ENCODE measurements at places on chromosomes 7 and 10. TPM values are rescaled to one million over a fixed set of nuclear protein-coding genes. Genes with fewer than 3 reads are reported as not detected.
A peak's percentile ranks its signal among the peaks of the same experiment; 100 is the strongest.

The GSTO2 gene
- 5.7 TPM for total RNA-seq

The PLXDC2 gene
- total RNA-seq, result 12.1 TPM

The PTPRZ1 gene
- total RNA-seq, result 31.6 TPM

The TMEM213 gene
- not detected for total RNA-seq

DNA sequence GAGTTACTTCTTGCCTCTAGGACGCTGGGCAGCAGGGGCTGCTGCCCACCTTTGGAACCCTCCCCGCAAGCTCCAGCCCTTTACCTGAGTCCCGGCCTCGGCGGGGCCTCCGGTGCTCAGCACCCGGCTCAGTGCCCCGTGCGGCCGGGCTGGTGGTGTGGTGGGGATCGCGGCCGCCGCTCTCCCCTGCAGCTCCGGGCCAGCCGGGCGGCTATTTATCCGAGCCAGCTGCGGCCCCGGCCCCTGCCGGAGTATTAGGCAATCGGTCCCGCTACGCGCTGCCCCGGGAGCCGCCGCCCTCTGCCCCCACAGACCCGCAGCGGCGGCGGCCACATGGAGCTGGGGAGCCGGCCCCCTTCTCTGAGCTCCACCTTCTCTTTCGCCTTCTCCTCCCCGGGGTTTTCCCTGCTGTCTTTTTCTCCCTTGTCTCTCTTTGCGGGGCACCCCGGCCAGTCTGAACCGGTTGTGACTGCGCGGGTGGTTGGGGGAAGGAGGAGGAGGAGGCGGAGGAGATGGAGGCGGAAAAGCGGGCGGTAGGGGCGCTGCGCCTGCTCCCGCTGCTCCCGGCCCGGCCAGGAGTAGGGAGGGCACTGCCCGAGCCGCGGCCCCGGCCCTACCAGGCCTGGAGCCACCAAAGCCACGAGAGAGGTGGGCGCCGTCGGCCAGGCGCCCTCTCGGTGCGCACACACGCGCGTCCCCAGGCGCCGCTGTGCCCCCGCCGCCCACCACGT lies at the start of gene SLC16A9:
TSS of gene SLC16A9 (minus strand) at position 456 of the 731 bp plus-strand sequence. CDS start 25,559 bp downstream, outside the sequence.
- H3K36me3 ChIP-seq, result no peaks in the 10 kb centered on the region
- DNase-seq, result peak; percentile 91
- no peaks in the 10 kb centered on the region for H3K27me3 ChIP-seq
- H3K4me3 ChIP-seq, result peak within 1 kb of the TSS; percentile 56
- H3K4me1 ChIP-seq, result peaks cover 18% of the 10 kb centered on the region

GRCh38 chr7:120272701-120273475 lies at the start of gene KCND2:
Gene KCND2 (plus strand): TSS chr7:120273175.
- no peak within 1 kb of the TSS for H3K27ac ChIP-seq
- DNase-seq, result peak; percentile 44
- H3K27me3 ChIP-seq, result peaks cover 14% of the 10 kb centered on the region
- peaks cover 17% of the 10 kb centered on the region for H3K4me1 ChIP-seq

DNA sequence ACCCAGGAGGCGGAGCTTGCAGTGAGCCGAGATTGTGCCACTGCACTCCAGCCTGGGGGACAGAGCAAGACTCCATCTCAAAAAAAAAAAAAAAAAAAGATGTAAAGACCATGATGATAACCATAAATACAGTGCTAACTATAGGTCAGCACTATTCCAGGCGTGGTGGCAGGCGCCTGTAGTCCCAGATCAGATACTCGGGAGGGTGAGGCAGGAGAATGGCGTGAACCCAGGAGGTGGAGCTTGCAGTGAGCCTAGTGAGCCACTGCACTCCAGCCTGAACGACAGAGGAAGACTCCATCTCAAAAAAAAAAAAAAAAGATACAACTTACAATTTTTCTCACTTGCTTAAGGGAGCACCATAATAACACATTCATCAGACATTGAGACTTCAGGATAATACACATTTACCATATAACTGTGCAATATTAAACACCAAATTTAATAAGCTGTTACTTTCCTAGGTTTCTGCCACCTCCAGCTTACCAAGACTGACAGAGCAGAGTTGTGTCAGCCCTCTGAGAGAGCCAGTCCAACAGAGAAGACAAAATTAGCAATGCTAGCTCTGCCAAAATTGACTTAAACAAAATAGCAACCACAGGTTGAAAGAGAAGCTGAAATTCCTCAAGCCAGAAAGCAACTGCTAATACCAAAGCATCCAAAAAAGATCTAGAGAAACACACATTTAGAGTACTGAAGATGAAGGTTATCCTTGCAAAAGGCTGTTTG lies 8.2 kb downstream of the DNA2 start:
- no peaks in the 10 kb centered on the region for H3K4me1 ChIP-seq
- H3K27me3 ChIP-seq, result no peaks in the 10 kb centered on the region
- H3K27ac ChIP-seq, result no peak overlapping the region
- no peak overlapping the region for H3K4me3 ChIP-seq
- no peak for DNase-seq
- H3K36me3 ChIP-seq, result no peaks in the 10 kb centered on the region

- peak; percentile 12 for DNase-seq
- no peaks in the 10 kb centered on the region for H3K36me3 ChIP-seq
- no peaks in the 10 kb centered on the region for H3K27me3 ChIP-seq
- H3K27ac ChIP-seq, result no peak overlapping the region
- no peaks in the 10 kb centered on the region for H3K4me1 ChIP-seq
- H3K4me3 ChIP-seq, result no peak overlapping the region
Measured at GRCh38 chr7:42978496-42978895, 46.3 kb downstream of the MRPL32 start.

- peak; percentile 78 for DNase-seq
- peaks cover 72% of the 10 kb centered on the region for H3K4me1 ChIP-seq
- H3K27ac ChIP-seq, result peak overlapping the region; percentile 98
- H3K36me3 ChIP-seq, result peaks cover 17% of the 10 kb centered on the region
- H3K4me3 ChIP-seq, result peak overlapping the region; percentile 69
Measured at GRCh38 chr7:1533547-1534329, 3.2 kb downstream of the MAFK start.

- H3K4me1 ChIP-seq, result no peaks in the 10 kb centered on the region
- no peak overlapping the region for H3K27ac ChIP-seq
- H3K36me3 ChIP-seq, result no peaks in the 10 kb centered on the region
- no peak overlapping the region for H3K4me3 ChIP-seq
Measured at GRCh38 chr7:45663167-45663921, 89.2 kb downstream of the ADCY1 start.

GRCh38 chr7:2662273-2663120 lies 25.5 kb upstream of the AMZ1 start:
- H3K4me1 ChIP-seq, result peaks cover 28% of the 10 kb centered on the region
- no peak overlapping the region for H3K27ac ChIP-seq
- peaks cover 39% of the 10 kb centered on the region for H3K36me3 ChIP-seq
- H3K4me3 ChIP-seq, result no peak overlapping the region

DNA sequence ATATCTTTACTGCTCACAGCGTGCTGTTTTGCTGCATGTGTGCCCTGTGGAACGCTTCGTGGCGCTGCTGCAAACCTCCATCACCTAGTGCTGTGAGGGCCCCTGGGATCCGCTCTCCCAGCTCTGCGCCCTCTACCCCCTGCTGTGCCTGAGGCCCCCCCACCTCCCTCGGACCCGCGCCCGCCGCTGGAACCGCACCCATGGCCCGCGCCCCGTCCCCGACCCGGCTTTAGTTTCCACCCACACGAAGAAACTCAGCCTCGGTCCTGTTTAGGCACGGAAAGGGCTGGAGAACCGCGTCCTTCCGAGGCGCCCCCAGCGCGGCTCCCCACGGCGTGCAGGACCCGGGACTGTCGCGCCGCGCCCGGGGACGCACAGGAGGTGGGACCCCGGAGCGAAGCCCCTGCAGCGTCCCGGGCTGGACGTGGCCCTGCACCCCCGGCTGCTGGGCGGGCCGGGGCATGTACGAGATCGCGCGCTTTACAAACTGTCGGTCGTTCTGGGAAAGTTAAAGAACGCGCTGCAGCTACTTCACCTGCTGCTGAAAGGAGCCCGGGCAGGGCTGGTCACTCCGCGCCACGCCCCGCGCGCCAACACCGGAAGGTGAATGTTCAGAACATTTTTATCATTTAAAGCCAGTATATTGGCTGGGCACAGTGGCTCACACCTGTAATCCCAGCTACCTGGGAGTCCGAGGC lies 54.3 kb downstream of the BMS1 start:
- H3K4me3 ChIP-seq, result peak overlapping the region; percentile 31
- peaks cover 7% of the 10 kb centered on the region for H3K36me3 ChIP-seq
- peaks cover 7% of the 10 kb centered on the region for H3K4me1 ChIP-seq
- no peaks in the 10 kb centered on the region for H3K27me3 ChIP-seq

GRCh38 chr10:122286867-122287266 lies 15.8 kb downstream of the BTBD16 start:
- H3K4me1 ChIP-seq, result no peaks in the 10 kb centered on the region
- no peak for DNase-seq
- H3K4me3 ChIP-seq, result no peak overlapping the region
- no peaks in the 10 kb centered on the region for H3K27me3 ChIP-seq

GRCh38 chr7:151628846-151629604 lies 109.3 kb upstream of the RHEB start:
- peaks cover 18% of the 10 kb centered on the region for H3K4me1 ChIP-seq
- H3K27ac ChIP-seq, result no peak overlapping the region
- H3K36me3 ChIP-seq, result no peaks in the 10 kb centered on the region
- no peak for DNase-seq

- H3K36me3 ChIP-seq, result no peaks in the 10 kb centered on the region
- H3K4me3 ChIP-seq, result no peak overlapping the region
- H3K4me1 ChIP-seq, result no peaks in the 10 kb centered on the region
- no peak for DNase-seq
Measured at GRCh38 chr10:124288486-124288885, 130.2 kb downstream of the OAT start.

DNA sequence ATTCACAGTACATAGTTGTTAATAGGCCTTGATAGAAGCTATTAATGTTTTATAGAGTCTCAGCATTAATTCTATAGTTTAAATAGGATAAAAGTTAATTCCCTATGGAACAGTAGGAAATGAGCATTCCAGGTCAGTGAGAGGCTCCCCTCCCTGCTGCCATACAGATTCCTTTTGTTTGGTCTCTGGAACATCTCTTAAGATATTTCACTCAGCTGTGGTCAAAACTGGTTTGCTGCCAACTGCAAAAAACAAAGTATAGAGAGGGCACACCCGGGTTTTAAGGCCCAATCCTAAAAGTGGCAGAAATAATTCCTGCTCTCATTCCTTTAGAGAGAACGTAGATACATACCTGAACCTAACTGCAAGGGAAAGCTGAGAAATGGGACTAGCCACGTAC lies 51.3 kb downstream of the MDFIC start:
- H3K27ac ChIP-seq, result no peak overlapping the region
- DNase-seq, result no peak
- peaks cover 15% of the 10 kb centered on the region for H3K4me1 ChIP-seq
- no peaks in the 10 kb centered on the region for H3K27me3 ChIP-seq
- no peaks in the 10 kb centered on the region for H3K36me3 ChIP-seq
- H3K4me3 ChIP-seq, result no peak overlapping the region

- H3K27me3 ChIP-seq, result no peaks in the 10 kb centered on the region
- no peak overlapping the region for H3K4me3 ChIP-seq
- H3K27ac ChIP-seq, result no peak overlapping the region
- H3K4me1 ChIP-seq, result no peaks in the 10 kb centered on the region
- no peaks in the 10 kb centered on the region for H3K36me3 ChIP-seq
- no peak for DNase-seq
Measured at GRCh38 chr7:118152654-118153053, 31.3 kb upstream of the LSM8 start.

GRCh38 chr10:43236176-43236850 lies 30.6 kb downstream of the RASGEF1A start:
- no peak for DNase-seq
- no peak overlapping the region for H3K4me3 ChIP-seq
- no peaks in the 10 kb centered on the region for H3K27me3 ChIP-seq
- no peaks in the 10 kb centered on the region for H3K4me1 ChIP-seq

DNA sequence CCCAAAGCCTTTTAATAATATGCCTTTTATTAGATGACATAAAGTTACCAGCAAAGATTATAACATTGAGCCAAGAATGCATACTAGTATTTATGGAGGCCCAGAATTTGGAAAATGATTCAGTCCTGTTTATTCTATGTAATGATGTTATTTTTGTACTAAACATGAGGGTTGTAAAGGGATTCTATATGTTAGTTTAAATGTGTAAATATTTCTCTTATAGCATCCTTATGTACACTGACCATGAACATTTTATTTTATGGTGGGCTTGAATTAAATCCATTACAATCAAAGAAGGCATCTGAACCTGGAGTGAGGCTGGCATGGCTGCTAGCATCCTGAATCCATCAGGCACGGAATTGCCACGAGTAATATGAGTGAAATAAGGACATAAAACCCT lies 80.2 kb downstream of the RAB18 start:
- H3K36me3 ChIP-seq, result peaks cover 11% of the 10 kb centered on the region
- no peak overlapping the region for H3K4me3 ChIP-seq
- H3K27ac ChIP-seq, result no peak overlapping the region

- peak; percentile 63 for DNase-seq
- peak overlapping the region; percentile 9 for H3K27ac ChIP-seq
- peaks cover 100% of the 10 kb centered on the region for H3K36me3 ChIP-seq
- no peaks in the 10 kb centered on the region for H3K27me3 ChIP-seq
Measured at GRCh38 chr10:79298403-79299244, 48.6 kb upstream of the PPIF start.

- H3K36me3 ChIP-seq, result peaks cover 7% of the 10 kb centered on the region
- no peak overlapping the region for H3K27ac ChIP-seq
- H3K4me1 ChIP-seq, result no peaks in the 10 kb centered on the region
- peak; percentile 35 for DNase-seq
Measured at GRCh38 chr7:22945584-22945983, 68.3 kb downstream of the HYCC1 start.

GRCh38 chr10:97065128-97065527 lies 120.6 kb downstream of the SLIT1 start:
- peaks cover 69% of the 10 kb centered on the region for H3K27me3 ChIP-seq
- H3K36me3 ChIP-seq, result no peaks in the 10 kb centered on the region
- no peak overlapping the region for H3K4me3 ChIP-seq
- H3K4me1 ChIP-seq, result no peaks in the 10 kb centered on the region
- peak; percentile 40 for DNase-seq

DNA sequence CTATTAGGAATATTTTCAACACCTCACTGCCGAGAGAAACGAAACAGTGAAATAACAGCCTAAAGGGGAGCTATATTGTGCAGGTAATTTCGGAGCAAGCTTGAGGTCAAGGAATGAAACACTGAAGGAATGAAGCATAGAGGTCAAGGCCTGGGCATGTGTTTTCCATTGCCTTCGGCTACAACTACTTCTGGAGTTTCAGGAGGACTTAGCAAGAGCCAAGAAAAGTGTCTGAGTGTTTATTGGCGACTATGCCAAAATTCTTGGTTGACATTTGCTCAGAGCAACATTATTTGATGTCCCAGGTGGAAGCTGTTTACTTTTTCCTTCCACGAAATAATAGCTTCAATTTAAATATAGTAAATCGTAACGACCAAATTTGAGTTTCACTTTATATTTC lies 89.6 kb upstream of the IFRD1 start:
- DNase-seq, result no peak
- H3K36me3 ChIP-seq, result no peaks in the 10 kb centered on the region
- no peaks in the 10 kb centered on the region for H3K4me1 ChIP-seq
- no peak overlapping the region for H3K4me3 ChIP-seq

- no peak overlapping the region for H3K4me3 ChIP-seq
- H3K36me3 ChIP-seq, result peaks cover 55% of the 10 kb centered on the region
- H3K27me3 ChIP-seq, result no peaks in the 10 kb centered on the region
- no peaks in the 10 kb centered on the region for H3K4me1 ChIP-seq
- no peak for DNase-seq
Measured at GRCh38 chr7:2271273-2272026, 29.4 kb downstream of the NUDT1 start.

GRCh38 chr10:1202343-1202742 lies 146.2 kb downstream of the WDR37 start:
- no peaks in the 10 kb centered on the region for H3K36me3 ChIP-seq
- H3K27ac ChIP-seq, result no peak overlapping the region
- no peak overlapping the region for H3K4me3 ChIP-seq
